ENCODE measurements at places on chromosomes 2 and 18.

- DNase-seq, result no peak
Measured at GRCh38 chr2:37119157-37119556, 34.8 kb downstream of the GPATCH11 start.

- DNase-seq, result peak; percentile 24
Measured at GRCh38 chr18:45621061-45621511, 5.8 kb downstream of the SLC14A2 start.

- no peak for DNase-seq
Measured at GRCh38 chr2:100783987-100784386, 36.0 kb upstream of the NPAS2 start.

DNA sequence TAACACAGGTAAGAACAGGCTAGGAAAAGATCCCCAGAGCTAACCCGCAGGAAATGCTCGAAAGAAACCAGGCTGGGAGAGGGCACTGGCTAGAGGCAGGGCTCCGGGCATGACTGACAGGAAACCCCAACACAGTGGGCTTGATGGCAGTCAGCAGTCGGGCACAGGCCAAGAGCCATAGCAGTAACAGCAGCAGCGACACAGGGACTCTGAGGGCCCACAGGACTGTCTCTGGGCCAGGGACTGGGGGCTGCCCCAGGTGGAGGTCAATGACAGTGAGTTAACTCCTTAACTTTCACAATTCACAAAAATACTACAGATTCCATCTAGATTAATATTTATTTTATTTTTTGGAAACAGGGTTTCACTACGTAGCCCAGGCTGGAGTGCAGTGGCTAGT lies 37.3 kb upstream of the ASPRV1 start:
- peak; percentile 3 for DNase-seq

- no peak for DNase-seq
Measured at GRCh38 chr2:136482966-136483365, 282.4 kb upstream of the THSD7B start.

DNA sequence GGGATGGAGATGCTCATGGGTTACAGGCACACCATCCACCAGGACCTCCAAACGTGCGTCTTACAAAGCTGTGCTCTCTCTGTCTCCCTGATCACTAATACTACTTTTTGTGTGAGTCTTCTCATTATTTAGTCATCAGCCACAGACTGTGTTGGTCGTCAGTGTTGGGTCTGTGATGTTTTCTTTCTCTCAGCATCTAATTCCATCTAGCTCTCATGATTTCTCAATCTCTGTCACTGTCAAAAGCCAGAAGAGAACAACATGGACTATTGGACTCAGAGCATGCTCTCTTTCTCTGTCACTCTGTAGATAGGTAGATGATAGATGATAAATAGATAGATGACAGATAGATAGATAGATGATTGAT lies 6.0 kb upstream of the ARL4C start:
- DNase-seq, result no peak

DNA sequence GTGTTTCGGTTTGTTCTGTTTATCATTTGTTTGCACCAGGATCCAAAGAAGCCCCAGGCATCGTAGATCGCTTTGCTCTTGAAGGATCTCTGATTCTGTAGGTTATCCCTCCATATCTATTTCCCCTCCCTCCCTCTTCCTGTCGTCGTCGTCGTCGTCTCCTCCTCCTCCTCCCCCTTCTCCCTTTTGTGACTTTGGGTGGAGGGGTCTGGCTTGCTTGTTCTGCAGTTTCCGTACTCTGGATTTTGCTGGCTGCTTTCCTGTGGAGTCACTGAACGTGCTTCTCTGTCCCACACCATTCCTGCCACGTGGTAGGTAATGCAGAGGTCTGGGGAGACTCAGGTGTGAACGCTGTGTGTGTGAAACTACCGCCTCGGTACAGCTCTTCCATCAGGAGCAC lies 225.0 kb downstream of the LDLRAD4 start:
- DNase-seq, result no peak

DNA sequence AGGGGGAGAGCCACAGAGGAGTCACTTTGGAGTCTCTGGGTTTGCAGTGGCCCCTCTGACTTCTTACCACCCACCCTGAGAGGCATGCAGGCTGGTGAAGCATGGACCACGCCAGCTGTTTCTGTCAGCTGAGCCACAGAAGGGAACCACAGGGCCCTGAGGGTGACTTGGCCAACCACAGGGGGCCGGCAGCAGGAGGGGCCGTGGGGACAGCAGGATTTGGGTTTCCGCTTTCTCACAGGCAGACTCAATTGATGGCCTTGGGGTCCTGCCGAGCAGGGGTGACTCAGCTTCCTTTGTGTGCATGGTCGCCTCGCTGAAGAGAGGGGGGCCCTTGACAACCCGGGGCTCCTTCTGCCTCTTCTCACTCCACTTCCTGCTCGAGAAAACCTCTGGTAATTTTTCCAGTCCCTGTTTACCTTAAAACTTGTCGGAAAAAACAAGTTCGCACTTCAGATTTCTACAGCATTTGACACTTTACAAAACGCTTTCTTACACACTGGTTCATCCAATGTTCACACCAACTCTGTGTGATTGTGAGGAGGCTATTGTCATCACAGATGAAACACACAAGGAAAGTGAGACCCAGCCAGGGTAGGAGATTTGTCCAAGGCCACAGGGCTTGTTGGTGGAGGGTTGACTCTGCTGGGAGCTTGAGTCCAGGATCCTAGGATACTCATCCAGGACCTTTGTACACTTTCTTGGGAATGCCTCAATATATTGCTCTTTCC lies 311.2 kb downstream of the LPIN1 start:
- peak; percentile 41 for DNase-seq

DNA sequence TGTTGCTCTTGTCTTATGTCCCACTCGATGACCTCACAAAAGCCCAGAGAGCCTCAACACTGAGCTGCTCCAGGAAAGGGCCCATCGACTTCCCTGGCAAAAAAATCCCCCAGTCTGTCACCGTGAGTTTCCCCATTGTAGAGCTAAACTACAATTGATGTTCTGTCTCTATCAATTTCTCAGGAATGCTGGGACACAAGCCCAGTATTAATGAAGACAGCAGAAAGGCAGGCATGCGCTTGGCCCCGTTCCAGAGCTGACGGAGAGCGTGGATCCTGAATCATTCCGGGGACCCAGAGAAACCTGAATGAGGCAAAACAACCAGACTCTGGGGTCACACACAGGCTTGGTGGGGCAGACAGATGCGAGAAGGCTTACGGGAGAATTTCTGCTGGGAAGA lies 146.9 kb downstream of the TTC32 start:
- DNase-seq, result no peak

GRCh38 chr18:26460449-26461091 lies 87.8 kb downstream of the KCTD1 start:
- DNase-seq, result no peak

DNA sequence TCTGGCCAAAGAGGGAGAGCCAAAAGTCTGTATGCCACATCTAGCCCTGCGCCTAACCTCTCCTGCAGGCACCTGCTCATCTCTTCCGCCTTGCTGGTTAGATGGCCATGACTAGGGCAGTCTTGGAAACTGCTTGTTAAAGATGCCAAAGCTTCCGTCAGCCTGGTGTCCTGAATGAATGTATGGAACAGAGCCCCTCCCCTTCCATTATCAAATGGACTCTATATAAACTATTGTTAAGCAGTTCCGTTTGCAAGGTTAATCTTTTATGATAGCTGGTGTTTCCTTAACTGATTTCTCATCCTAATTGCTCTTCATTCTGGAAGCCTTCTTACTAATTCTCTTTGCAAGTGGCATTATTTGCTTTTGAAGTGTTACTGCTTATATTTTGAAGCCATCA lies 87.1 kb downstream of the ATP9B start:
- DNase-seq, result no peak

GRCh38 chr2:212644195-212644837 lies 105.7 kb upstream of the ERBB4 start:
- DNase-seq, result no peak

- DNase-seq, result no peak
Measured at GRCh38 chr2:190809139-190809764, 71.4 kb upstream of the GLS start.

DNA sequence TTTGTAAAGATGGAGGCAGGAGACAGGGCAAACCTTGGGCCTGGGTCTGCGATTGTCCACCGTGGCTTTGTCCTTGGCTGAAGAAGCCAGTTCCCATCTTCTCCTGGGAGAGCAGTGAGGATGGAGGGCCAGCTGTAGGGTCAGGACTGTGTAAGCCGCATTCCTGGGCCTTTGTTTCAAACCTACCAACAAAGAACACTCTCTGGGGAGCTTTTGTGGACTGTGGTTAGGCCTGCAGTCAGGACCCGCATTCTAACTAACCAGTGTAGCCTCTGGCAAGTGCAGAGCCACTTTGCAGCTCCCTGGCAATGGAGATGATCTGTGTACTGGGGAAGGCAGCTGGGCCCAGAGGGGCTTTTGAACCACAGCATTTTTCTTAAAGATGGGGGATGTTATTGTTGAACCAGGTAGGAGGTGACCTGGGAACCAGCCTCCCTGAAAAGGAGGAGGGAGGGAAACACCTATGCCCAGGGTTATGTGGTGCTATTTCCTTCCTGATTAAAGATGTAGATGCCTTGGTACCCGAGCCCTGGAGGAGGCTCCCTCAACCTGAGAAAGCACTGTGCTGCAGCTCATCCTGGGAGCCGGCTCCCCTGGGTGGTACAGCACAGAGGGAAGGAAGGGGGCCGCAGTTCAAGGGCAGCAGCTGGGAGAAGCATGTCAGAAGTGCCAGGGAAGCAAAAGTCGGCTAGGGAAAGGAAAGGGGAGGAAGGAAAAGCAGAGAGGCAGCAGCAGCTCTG lies 12.7 kb upstream of the SMAD4 start:
- no peak for DNase-seq

GRCh38 chr2:133193544-133194361 lies 374.5 kb downstream of the NCKAP5 start:
- no peak for DNase-seq

- no peak for DNase-seq
Measured at GRCh38 chr18:42341423-42341822, 386.4 kb downstream of the PIK3C3 start.

DNA sequence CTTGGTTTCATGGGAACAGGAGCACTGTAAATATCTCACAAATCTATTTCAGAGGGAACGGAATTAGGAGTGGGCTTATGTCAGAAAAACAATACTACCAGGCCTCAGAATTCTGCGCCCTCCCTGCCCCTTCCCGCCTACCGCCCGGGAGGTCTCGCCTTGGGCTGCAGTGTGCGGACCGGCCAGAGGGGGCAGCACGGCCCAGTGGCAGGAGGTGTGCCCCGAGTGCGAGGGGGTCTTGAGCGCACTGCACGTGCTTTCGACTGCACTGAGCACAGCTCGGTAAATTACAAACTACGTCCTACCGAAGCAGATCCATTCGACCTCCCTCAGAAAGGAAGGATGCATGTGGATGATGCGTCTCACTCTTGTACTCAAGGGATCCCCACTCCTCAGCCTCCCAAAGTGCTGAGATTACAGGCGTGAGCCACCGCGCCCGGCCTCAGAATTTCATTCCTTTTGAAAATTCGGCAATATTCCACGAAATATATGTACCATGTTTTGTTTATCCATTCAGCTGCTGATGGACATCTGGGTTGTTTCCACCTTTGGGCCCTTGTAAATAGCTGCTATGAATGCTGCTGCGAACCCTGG lies 297.0 kb downstream of the BCL2 start:
- no peak for DNase-seq

- no peak for DNase-seq
Measured at GRCh38 chr2:239042046-239042445, 194.2 kb downstream of the TWIST2 start.

DNA sequence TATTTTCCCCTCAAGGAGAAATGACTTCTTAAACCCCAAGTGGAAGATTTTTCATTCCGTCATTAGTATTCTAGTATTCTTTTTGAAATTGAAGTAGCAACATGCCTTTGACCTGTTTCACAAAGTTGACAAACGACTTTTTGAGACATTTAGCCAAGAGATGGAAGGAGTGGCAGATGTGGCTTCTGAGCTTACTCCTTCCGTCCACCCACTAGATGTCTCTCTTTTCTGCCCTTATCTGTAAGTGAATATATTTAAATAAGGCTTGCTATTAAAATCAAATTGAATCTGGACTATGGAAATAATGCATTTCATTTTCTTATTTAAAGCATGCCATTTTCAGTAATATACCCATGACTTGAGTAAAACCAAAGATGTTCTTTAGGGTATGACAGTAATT lies 74.1 kb downstream of the ACTR3 start:
- DNase-seq, result no peak

DNA sequence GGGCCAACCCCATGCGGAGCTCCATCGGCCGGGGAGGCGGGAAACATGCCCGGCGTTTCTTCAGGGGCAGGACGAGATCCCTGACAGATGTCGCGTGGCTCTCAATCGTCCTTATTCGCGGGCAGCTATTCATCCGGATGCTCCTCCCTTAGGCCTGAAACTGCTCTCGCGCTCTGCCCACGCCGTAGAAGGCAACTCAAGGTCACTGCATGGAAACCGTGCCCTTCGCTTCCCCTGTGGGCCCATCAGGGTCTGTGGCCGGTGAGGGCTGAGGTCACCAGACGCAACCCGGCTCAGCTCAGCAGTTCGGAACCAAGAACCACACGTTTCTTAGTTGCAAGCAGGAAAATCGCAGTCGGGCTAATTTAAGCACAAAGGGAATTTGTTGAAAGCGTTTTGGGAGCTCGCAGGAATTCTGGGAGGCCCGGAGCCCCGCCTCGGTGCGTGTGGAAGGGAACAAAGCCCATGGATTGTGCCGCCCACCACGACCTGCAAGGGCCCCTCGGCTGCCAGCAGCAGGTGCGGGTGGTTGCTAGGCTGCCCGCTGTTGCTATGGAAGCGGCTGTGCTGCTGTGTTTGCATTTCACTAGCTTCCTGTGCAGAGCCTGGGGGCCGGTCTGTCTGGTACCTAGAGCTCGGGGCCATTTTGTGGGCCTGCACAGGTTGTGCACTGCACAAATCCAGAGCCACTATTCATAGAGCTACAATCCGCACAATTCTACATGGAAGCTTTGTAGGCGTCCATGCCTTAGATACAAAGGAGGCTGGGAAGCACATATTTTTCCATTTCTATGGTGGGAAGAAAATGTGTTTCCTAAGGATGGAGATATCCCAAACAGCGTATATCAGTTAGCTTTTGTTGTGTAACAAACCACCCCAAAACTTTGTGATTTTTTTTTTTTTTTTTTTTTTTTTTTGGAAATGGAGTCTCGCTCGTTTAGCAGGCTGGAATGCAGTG lies 6.0 kb upstream of the ALLC start:
- DNase-seq, result peak; percentile 51

GRCh38 chr18:9068346-9068745 lies 34.2 kb upstream of the NDUFV2 start:
- DNase-seq, result no peak

DNA sequence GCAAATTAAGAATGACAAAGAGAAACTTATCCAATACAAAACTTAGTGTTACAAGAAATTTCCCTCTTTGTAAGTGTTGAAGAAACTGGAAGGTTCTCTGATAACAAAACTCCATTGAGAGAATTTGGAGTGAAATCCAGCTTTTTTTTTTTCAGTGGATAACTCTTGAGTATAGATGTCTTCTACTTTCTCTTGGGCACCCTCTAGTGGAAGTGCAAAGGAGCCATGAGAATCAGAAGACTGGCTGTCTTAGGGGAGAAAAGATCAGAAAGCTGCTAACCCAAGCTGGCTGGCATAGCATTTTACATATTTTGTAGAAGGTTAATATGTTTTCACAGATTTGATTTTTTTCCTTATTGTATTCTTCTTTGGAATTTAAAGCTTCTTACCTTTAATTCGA lies 138.8 kb upstream of the SATB2 start:
- no peak for DNase-seq

GRCh38 chr2:228227466-228227865 lies 46.0 kb upstream of the SPHKAP start:
- DNase-seq, result no peak

GRCh38 chr2:237177986-237178385 lies 92.3 kb downstream of the COPS8 start:
- DNase-seq, result no peak

All from activated CD8-positive, alpha-beta memory T cell treated with anti-CD3 and anti-CD28 coated beads, Interleukin-2, amount 50 U/mL, for 4 hours (primary cell).